Umbilical cord (tissue), 2 donors: ENCODE measurements at places on chromosomes 12 and 14.

DNA sequence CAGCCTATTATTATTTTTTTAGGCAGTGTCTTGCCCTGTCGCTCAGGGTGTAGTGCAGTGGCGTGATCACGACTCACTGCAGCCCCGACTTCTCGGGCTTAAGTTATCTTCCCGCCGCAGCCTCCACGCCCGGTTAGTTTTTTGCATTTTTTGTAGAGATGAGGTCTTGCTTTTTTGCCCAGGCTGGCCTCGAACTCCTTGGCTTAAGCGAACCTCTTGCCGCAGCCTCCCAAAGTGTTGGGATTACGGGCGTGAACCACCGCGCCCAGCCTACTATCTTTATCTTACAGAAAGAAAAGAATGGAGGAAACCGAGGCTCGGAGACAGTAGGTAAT lies 507 bp upstream of the PTPN11 start:
- DNase-seq, result no peak

- DNase-seq, result no peak
Observed at GRCh38 chr14:74963178-74963704, 7.8 kb upstream of the PGF start.

GRCh38 chr12:41476499-41477439 lies 288.6 kb downstream of the PDZRN4 start:
- no peak for DNase-seq

DNA sequence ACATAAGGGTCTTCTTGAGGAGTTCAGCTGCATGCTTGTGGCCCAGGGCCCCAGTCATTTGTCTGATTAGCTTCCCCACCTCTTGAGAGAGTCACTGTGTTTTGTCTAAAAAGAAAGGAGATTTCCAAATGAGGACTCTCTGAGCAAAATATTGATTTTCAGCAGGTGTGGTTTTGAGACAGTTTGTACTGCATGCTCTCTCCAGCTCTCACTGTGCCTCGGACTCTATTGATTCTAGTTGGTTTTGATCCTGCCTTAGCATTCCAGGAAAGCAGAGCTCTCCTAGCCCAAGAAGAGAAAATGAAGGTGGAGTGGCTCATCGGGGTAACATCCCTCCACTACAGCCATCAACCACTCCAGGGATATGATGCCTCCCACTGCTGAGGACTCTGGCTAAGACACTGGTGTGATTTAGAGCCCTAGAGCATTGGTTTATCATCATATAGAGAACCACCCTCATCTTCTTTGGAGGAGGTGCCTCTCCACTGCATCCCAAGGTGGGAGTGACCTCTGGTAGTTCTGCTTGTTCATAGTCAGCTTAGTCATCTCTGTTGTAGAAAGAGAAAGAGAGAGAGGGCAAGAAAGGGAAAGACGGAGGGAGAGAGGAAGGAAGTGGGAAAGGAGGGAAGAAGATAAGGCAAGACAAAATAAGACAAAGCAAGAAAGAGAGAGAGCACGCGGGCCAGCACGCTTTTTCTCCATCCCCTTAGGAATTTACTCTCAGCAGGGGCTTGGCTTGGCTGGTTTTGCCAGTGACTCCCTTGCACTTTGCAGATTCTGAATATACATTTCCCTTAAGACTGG lies 365.6 kb downstream of the DPF3 start:
- DNase-seq, result peak; percentile 19
